HepG2 (cell line): ENCODE measurements at places on chromosomes 3 and 15.

DNA sequence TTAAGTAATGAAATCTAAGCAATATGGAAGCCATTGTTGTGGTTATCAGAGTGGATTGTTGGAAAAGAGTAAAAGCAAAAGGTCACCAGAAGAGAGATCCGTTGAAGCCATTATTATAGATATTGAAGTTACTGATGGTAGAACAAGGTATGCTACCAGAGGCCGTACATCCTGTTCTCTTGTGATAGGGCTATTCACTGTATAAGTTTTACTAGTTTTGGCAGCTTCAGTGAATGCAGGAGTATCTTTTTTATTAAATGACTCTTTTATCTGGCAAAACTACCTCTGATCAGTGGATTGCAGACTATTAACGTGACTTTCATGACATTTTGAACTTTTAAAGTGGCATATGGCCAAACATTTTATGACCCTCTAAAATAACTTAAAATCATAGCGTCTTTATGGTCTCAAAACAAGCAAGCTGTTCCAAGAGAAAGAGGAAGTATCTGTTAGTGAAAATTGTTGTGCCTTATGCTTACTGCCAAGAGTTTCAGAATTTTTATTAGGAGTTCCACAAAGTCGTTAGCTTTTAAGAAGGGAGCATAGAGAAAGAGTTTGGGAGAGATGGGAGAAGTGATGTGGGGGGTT is 102.9 kb downstream of the LRRC49 start:
- DNase-seq, result no peak

DNA sequence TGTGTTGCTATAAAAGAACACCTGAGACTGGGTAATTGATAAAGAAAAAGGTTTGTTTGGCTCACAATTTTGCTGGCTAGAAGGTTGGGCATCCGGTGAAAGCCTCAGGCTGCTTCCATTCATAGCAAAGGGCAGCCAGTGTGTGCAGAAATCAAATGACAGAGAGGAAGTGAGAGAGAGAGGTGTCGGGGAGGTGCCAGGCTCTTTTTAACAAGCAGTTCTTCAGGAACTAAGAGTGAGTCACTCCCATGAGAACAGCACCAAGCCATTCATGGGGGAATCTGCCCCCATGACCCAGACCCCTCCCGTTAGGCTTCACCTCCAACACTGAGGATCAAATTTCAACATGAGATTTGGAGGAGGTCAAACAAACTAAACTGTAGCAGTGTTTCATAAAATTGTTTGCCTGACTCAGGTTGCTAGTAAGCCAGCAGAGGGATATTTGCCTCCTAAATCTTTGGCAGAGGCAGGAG is 4.5 kb upstream of the PARP15 start:
- DNase-seq, result peak; percentile 88

- no peak for DNase-seq
Observed at GRCh38 chr15:39684233-39684632, 98.4 kb downstream of the FSIP1 start.

- DNase-seq, result no peak
Observed at GRCh38 chr15:38671675-38672254, 107.2 kb upstream of the RASGRP1 start.

DNA sequence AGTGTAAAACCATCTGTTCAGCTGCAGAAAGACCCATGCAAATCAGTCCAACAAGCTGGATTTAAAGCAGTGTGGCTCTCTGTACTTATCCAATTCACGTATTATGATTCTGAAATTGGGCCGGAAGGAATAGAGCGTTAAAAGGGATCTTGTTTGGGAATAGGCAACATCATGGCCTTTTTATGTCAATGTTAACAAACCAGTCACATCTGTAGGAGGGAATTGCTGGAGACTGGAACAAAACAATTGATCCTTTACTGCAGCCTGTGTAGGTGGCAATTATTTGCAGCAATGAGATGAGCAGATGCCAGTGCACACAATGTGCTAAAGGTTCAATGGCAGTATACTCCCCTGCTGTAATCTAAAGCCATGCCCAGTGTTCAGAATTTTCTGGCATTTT is 887.4 kb upstream of the ROBO1 start:
- DNase-seq, result no peak

DNA sequence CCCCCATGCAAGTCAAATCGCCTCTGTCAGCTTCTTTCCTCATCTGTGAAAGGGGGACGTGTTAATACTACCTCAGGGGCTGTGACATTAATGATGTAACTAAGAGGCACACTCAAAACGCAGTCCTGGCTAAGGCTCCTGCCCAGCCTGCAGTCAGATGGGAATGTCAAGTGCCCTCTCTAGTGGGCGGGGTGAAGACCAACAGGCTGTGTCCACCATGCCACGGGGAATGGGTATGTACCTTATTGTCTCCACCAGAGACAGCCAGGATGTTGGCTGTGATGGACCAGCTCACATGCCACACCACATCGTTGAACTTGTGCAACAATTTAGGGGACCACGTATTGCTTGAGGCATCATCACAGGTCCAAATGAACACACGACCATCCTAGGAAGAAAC is 11.0 kb upstream of the GHRL start:
- DNase-seq, result no peak

GRCh38 chr3:141949399-141949798 is 73.0 kb downstream of the ATP1B3 start:
- no peak for DNase-seq

- DNase-seq, result no peak
Observed at GRCh38 chr3:34256791-34257190, 458.4 kb downstream of the PDCD6IP start.

GRCh38 chr3:168859574-168859973 is 763.9 kb upstream of the GOLIM4 start:
- DNase-seq, result no peak

DNA sequence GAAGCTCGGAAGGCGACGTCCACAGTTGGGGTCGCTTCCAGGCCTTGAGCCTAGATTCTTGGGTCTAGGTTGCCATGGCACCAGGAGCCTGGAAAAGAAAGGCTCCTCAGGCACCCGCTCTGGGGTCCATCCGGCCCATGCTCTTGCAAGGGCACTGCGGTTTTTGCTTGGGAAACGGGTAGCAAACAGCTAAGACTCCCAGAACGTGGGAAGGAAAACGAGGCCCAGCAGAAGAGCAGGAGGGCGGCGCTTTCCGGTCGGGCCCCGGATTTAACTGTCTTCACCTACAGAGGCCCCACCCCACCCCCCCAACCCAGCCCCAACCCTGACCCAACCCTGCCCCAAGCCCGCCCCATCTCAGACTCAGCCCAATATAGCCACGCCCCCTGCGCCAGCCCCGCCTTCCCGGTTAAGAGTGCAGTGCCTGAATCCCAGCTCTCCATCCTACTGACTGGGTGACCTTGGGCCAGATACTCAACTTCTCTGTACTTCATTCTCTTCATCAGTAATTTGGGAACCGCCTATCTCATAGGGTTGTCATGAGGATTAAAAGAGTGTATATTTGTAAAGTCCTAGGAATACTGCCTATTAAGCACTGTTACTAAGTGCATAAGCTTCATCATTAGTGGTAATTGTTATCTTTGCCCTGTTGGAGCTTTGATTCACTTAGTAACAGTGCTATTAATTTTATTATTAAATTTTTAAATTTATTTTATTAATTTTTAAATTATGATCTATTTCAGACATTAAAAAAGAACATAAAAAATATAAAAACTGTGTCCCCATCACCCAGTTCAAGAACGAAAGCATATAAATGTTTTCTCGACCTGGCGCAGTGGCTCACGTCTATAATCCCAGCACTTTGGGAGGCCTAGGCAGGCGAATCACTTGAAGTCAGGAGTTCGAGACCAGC is 28.4 kb upstream of the SMAD6 start:
- no peak for DNase-seq

- no peak for DNase-seq
Observed at GRCh38 chr3:150742141-150742523, 20.8 kb downstream of the SIAH2 start.

- DNase-seq, result peak; percentile 21
Observed at GRCh38 chr15:81400640-81401236, 26.7 kb upstream of the TMC3 start.
